ENCODE measurements at places on chromosomes 16 and 17. TPM values are rescaled to one million over a fixed set of nuclear protein-coding genes. Genes with fewer than 3 reads are reported as not detected.

DNA sequence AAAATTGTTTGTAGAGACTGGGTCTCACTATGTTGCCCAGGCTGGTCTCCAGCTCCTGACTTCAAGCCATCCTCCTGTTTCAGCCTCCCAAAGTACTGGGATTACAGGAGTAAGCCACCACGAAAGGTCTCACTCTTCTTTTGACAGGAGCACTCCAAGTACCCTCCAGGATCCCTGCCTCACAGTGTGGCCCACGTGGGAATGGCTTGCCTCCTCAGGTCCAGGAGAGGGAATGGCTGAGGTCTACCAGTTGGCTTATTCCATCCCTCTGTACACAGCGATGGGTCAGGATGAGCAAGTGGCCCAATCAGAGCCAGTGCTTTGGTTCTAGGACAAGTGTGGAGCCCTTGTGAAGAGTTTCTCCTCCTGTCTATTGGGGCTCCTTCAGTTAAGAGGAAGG, 73.7 kb upstream of the ZNF423 start:
- no peak overlapping the region for H3K4me3 ChIP-seq
- peaks cover 4% of the 10 kb centered on the region for H3K4me1 ChIP-seq
- no peaks in the 10 kb centered on the region for H3K27me3 ChIP-seq
- DNase-seq, result no peak

DNA sequence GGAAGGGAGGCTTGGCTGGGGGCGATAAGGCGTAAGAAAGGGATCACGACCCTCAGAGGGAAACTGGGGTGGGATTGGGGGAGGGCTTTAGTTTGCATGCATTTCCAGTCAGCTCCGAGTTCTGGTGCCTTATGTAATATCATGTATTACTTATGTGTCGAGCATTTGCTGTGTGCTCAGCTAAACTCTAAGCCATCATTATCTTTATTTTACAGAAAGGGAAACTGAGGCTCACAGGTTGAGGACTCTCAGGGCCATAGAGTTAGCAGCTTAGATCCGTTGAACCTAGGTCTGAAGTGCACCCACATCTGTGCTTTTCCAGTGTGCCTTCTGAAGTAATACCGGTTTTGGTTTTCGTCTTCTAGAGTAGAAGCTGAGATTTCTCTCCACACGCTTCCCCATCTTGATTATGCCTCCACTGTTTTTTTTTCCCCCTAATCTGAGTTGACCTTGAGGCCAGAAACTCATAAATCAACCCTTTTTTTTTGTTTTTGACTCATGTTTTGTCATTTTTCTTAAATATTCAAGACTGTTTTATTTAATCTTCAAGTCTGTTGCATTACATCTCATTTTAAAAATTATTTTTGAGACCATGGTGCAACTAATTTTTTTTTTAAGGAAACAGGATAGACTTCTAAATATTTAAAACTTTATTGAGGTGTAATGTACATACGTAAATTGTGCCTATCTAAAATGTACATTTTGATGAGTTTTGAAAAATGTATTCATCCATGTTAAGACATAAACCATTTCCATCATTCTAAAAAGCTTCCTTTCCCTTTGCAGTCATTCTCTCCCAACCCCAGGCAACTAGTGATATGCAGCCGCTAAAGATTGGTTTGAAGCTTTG, 741 bp downstream of the CYB5B start:
- peak overlapping the region; percentile 89 for H3K4me3 ChIP-seq
- no peak for DNase-seq
- no peaks in the 10 kb centered on the region for H3K27me3 ChIP-seq
- H3K4me1 ChIP-seq, result peaks cover 3% of the 10 kb centered on the region
- no peaks in the 10 kb centered on the region for H3K36me3 ChIP-seq
- H3K27ac ChIP-seq, result peak overlapping the region; percentile 67

DNA sequence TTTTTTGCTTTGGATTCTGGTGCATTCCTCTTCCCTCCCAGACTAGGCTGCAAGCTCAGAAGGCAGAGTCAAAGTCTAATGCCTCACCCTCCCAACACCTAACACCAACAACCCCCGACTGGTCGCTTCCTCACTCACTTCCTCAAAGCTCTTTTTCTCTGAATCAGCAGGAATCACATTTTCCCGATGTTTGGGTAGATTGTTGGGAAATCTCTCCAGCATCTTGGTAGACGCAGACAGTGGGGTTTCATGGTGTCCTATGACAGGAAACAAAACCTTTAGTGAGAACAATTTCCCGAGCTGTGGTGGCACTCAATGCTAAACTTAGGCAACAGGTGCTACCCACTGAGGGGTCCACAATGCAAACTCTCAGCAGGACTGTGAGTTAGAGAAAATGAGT, 39.9 kb upstream of the ICAM2 start:
- no peak for DNase-seq
- no peak overlapping the region for H3K27ac ChIP-seq
- no peak overlapping the region for H3K4me3 ChIP-seq
- no peaks in the 10 kb centered on the region for H3K27me3 ChIP-seq
- H3K4me1 ChIP-seq, result no peaks in the 10 kb centered on the region

- no peak for DNase-seq
- H3K4me3 ChIP-seq, result no peak overlapping the region
- no peaks in the 10 kb centered on the region for H3K27me3 ChIP-seq
These were observed 6.7 kb downstream of the ZNF646 start for GRCh38 chr16:31080756-31081419.

The TSR1 gene
- 23.7 TPM for total RNA-seq

DNA sequence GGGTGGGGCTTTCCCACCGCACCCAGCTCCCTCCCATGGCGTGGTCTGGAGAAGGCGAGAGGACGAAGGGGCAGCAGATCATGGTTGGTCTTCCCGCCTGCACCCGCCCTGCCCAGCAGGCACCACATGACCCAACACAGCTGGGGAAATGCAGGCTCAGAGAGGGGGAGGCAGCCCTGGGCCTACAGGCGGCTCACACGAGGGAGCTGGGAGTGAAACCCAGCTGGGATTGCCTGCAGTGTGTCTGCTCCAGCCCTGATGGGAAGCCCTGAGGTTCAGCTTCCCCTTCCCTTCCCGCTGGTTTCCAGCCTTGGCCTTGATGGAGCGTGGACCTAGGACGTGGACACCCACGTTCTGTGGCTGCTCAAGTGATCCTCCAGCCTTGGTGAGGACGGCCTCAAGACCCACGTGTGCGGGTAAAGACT, 20.0 kb upstream of the PABPN1L start:
- H3K27ac ChIP-seq, result no peak overlapping the region
- no peaks in the 10 kb centered on the region for H3K36me3 ChIP-seq
- DNase-seq, result no peak
- H3K27me3 ChIP-seq, result no peaks in the 10 kb centered on the region

- H3K27me3 ChIP-seq, result no peaks in the 10 kb centered on the region
- DNase-seq, result no peak
- no peaks in the 10 kb centered on the region for H3K36me3 ChIP-seq
- peaks cover 4% of the 10 kb centered on the region for H3K4me1 ChIP-seq
These were observed 52.6 kb upstream of the MAP3K14 start for GRCh38 chr17:45369421-45369820.

DNA sequence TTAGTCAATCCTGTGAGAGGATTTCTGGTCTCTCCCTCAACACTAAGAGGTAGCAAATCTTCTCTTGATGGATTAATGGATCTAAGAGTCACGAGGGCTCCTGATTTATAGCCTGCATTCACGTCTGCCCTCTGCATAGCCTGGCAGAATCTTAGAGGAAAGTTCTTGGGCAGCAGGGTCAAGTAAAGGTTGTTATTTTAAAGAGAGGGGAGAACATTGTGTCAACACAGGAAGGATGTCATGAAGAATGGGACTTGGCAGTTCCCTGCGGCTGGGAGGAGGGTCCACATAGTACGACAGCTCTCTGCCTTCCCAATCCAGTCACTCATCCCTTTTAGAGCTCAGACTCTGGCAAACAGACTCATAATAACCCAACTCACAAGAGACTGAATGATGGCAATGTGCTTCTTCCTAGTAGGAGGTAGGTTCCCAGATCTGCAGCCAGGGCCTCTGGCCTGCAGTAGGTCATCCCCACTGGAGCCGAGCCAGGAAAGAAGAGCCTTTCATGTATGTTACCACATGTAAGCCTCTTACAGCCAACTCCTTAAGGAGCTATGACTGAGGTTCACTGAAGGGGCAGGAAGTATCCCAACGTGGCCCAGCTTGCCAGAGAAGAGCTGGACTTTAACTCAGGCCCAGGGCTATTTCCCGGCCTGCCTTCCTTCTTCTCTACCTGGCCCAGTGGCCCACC, 25.4 kb upstream of the RPTOR start:
- H3K4me3 ChIP-seq, result no peak overlapping the region
- no peaks in the 10 kb centered on the region for H3K27me3 ChIP-seq
- no peak overlapping the region for H3K27ac ChIP-seq
- H3K4me1 ChIP-seq, result no peaks in the 10 kb centered on the region
- no peaks in the 10 kb centered on the region for H3K36me3 ChIP-seq

- no peak overlapping the region for H3K4me3 ChIP-seq
- H3K27ac ChIP-seq, result no peak overlapping the region
- H3K27me3 ChIP-seq, result no peaks in the 10 kb centered on the region
- no peaks in the 10 kb centered on the region for H3K36me3 ChIP-seq
- DNase-seq, result no peak
These were observed 6.4 kb downstream of the NECAB2 start for GRCh38 chr16:83974475-83974874.

GRCh38 chr17:62892870-62893338, 73.1 kb upstream of the TANC2 start:
- no peaks in the 10 kb centered on the region for H3K36me3 ChIP-seq
- H3K4me1 ChIP-seq, result no peaks in the 10 kb centered on the region
- H3K27me3 ChIP-seq, result no peaks in the 10 kb centered on the region

All from ovary (tissue), 10 donors.